ENCODE measurements at places on chromosomes 7 and 10. TPM values are rescaled to one million over a fixed set of nuclear protein-coding genes. Genes with fewer than 3 reads are reported as not detected.

ITPRID1 gene
- not detected for polyA plus RNA-seq

INA gene
- not detected for polyA plus RNA-seq

IQUB gene
- not detected for polyA plus RNA-seq

SEMA3E gene
- not detected for polyA plus RNA-seq

AKR1D1 gene
- not detected for polyA plus RNA-seq

CRHR2 gene
- not detected for polyA plus RNA-seq

ZNF92 gene
- polyA plus RNA-seq, result 12.5 TPM

MYOF gene
- not detected for polyA plus RNA-seq

CYP2C19 gene
- not detected for polyA plus RNA-seq

GNGT1 gene
- not detected for polyA plus RNA-seq

CACNB2 gene
- polyA plus RNA-seq, result 0.48 TPM

INHBA gene
- polyA plus RNA-seq, result not detected

FRAT2 gene
- polyA plus RNA-seq, result 16.9 TPM

FZD8 gene
- not detected for polyA plus RNA-seq

TES gene
- polyA plus RNA-seq, result 195 TPM

PDK4 gene
- polyA plus RNA-seq, result not detected

GTF2IRD1 gene
- 0.07 TPM for polyA plus RNA-seq

HOXA13 gene
- not detected for polyA plus RNA-seq
